Hematopoietic multipotent progenitor cell treated with erythropoietin and hydrocortisone succinate and interleukin-3 and kit ligand, for 15 days (in vitro differentiated cells): ENCODE measurements at places on chromosomes 5 and 9.

- DNase-seq, result no peak
Observed at GRCh38 chr9:95425910-95426551, 90.7 kb downstream of the PTCH1 start.

GRCh38 chr5:156221816-156222215, 105.1 kb upstream of the SGCD start:
- DNase-seq, result no peak

- DNase-seq, result no peak
Observed at GRCh38 chr9:78857373-78858225, 560.7 kb downstream of the PSAT1 start.

DNA sequence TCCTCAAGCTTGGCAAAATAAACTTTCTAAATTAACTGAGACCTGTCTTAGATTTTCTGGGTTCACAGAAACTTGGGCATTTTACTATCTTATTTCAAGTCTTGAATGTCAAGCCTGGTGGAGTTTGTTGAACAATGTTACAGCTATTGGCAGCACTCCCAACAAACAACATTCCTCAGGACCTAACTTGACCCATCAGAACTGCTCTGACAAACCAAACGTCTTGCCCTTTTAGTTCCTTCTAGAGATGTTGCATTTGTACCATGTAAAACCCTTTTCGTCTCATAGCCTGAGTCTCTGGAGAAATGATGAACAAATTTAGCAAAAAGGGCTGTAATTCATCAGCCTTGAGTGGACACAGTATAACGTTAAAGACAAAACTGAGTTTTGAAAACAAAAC, 51.1 kb downstream of the GNA14 start:
- DNase-seq, result no peak

DNA sequence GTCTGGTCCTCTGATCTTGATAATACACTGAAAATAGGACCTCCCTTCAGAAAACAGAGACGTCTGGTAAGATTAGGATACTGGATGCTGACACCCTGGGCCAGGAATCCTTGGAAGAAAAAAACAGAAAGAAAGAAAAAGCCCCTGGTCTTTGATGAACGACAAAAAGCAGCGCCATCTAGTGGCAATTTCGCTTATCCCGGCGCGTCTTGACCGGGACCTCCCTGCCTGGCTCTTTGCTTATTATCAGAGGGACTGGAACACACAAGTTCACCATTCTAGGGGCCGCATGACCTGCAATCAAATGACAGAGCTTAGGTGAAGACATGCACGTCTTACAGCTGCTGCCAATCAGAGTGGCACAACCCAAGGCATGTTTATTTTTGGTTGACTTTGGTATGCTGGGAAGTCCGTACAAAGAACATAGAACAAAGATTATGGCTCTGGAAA, 114.9 kb upstream of the NFIB start:
- DNase-seq, result peak; percentile 69

DNA sequence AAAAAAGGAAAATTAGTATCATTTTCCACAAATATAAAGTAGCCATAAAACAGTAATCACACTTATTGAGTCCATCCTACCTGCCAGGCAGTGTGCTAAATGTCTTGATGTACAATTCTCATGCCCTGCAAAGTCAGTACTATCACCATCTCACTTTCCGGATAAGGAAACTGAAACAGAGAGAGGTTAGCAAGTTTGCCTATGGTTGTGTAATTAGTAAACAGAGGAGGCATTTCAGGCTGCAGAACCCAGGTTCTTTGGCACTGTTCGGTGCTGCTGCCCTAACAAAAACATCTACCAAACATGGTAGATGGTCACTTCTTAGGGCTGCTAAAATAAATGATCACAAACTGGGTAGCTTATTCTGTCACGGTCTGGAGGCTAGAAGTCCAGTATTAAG, 22.6 kb downstream of the PLAC8L1 start:
- no peak for DNase-seq

- DNase-seq, result peak; percentile 79
Observed at GRCh38 chr9:4750023-4750673, 9.1 kb upstream of the AK3 start.

DNA sequence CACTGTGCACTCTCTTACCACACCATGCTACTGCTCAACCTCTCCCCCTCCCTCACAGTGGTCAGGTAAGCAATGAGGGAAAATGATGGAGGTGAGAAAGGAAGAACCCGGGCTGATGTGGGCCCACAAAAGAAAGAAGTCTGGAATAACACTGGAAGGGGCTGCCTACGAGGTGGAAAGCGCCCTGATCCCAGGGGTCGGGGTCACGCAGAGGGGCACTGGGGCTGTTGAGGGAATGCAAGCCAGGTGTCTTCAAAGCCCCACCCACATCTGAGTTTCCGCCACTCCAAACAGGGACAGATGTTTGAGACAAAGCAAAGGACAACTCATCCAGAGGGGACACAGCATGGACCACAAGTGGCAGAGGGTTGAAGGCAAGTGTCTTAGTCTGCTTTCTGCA, 4.2 kb downstream of the TNIP1 start:
- no peak for DNase-seq

- no peak for DNase-seq
Observed at GRCh38 chr9:5073701-5074100, 88.6 kb downstream of the JAK2 start.

GRCh38 chr9:7243838-7244237, 486.1 kb downstream of the KDM4C start:
- DNase-seq, result no peak

DNA sequence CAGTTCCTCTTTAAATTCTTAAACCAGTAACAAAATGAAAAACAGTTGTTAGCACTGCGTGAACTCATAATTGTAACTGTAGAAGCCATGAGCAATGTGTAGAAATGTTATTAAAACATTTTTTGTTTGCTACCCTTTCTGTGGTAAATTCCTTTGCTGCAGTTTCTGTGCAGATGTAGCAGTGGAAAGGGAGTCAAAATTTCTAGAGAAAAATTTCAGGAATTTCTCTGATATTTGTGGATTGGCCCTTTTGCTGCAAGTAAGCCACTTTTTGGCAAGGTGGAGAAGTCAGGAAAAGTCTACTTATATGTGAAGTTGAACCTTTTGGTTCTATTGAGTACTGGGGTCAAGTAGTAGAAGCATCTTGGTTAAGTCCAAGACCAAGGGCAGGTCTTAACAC, 10.1 kb downstream of the FBXL7 start:
- DNase-seq, result no peak

- DNase-seq, result no peak
Observed at GRCh38 chr5:137828180-137828579, 39.5 kb upstream of the MYOT start.

GRCh38 chr5:178398901-178399700, 166.5 kb upstream of the PHYKPL start:
- no peak for DNase-seq

DNA sequence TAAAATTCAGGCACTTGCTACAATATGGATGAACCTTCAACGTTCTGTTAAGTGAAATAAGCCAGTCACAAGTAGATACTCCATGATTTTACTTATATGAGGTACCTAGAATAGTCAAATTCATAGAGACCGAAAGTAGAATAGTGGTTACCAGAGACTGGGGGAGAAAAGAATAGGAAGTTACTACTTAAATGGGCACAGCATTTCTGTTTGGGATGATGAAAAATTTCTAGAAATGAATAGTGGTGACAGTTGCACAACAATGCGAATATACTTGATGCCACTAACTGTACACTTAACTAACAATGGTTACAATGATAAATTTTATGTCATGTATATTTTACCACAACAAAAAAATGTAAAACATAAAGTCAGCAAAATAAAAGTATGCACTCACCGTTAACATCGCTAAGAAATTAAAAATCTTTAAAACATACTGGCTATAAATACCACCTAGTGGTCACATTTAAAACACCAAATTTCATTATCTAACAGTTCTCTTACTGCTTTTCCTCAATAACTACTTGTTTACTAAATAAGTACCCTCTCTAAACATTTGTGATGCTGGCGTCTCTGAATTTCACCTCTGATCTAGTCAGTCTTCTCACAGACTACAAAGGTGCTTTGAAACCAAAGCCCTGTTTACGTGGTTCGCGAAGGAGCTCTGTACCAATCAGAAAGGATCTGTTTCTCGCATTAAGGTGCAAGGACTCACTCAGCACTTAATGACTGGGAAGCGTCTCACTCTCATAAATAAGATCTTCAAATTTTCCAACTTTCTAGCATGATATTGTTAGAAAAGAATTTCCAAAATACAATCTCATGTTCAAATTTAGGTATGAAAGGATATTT, 22.7 kb downstream of the KIF3A start:
- DNase-seq, result peak; percentile 60

DNA sequence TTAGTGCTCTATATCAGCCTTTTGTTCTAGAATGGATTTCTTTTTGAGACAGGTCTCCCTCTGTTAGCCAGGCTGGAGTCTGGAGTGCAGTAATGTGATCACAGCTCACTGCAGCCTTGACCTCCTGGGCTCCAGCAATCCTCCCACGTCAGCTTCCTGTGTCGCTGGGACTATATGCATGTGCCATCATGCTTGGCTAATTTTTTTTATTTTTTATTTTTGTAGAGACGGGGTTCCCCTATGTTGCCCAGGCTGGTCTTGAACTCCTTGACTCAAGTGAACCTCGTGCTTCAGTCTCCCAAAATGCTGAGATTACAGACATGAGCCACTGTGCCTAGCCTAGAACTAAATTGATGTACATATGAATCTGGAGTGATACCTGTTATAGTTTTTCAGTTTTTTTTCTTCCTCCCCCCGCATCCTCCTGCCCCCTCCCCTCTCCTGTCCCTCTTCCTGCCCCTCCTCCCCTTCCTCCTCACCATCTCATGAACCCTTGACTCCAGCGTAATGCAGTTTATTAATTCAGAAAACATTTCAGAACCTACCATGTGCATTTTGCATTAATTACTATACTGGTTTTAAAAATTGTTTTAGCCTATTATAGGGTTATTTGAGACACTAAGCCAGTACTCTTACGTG, 37.4 kb upstream of the TNFAIP8 start:
- DNase-seq, result no peak

GRCh38 chr9:107734256-107735013, 244.9 kb upstream of the KLF4 start:
- no peak for DNase-seq
